ENCODE measurements at places on chromosomes 4 and X.
A peak's percentile ranks its signal among the peaks of the same experiment; 100 is the strongest.

- no peak for DNase-seq
Measured at GRCh38 chrX:151899622-151900021, 13.1 kb upstream of the MAGEA4 start.

DNA sequence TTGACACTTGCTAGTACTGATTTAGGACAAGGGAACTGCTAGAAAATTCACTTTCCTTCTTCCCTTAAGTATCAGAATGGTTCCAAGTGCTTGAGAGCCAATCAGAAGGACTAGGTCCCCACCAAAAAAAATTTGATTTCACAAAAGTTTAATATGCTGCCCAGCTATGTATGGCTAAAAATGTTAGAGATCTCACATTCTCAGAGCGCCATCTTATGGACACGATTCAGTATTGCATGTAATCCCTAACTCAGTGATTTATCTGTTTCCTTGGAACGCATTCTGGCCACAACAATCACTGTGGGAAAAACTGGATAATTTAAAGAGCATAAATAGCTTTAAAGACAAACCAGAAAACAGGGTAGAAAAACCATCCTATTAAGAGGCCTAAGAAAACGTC lies 255.1 kb upstream of the GPC4 start:
- DNase-seq: no peak

DNA sequence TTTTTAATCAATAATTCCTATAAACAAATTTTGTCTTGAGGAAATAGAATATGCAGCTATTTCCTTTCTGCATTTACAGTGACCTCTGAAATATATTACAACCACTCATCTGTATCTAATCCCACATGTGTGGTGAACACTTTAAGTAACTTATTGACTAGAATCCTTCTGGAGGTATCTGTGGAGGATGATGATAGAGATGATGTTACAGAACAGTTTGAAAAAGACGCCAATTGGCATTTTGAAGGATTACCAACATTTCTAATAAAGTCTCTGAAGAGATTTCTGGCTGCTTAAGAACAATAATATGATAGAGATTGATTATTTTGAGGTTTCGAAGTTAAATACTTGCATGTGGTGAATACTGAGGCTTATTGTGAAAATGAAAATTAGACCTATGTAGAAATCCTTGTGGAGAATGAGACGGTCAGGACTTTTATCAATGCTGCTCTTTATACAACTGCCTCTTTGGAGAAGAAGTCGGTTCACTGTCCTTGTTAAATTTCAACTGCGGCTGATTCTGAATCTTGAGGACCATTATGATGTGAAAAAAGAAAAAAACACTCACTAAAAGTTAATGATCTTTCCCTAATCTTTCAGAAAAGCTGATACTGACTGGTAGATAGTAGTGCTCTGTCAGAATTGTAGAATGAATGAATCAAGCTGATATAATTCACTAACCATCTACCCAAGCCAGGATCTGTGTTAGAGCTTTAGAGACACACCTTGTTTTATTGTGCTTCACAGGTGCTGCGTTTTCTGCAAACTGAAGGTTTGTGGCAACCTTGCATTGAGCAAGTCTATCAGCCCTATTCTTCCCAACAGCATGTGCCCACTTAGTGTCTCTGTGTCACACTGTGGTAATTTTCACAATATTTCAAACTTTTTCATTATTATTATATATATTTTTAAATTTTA lies 204.7 kb downstream of the SPRY1 start:
- DNase-seq: no peak

DNA sequence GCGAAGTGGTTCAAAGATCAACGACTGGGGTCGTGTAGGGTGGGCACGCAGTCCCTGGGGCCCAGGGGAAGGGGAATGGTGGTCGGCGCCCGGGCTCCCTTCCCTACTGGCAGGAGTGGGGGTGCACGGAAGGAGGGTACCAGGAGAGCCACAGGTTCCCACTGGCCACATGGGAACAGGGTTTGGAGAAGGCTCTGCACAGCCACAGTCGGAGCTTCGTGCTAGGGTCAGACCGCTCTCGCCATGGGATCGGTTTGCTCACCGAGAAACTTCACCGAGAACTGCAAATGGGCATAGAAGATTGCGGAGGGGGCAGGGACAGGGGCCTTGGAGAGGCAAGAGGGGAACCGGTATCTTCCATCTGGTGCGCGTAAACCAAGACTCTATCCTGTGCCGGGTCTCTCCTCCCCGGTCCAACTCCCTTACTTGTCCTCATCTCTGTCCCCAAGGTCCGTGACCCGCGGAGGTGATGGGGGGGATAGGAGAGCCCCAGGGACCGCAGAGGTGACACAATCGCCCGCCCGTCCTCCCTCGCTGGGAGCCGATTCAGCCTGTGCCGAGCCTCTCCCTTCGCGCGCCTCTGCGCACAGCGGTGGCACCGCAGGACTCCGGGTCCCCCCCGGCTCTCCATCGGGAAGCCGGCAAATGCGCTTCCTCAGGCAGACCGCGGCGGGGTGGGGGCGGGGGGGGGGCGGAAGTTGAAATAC lies 1.0 kb downstream of the SCD5 start:
- peak; percentile 81 for DNase-seq

- no peak for DNase-seq
Measured at GRCh38 chr4:135015771-135016170, 814.2 kb upstream of the PABPC4L start.
